ENCODE measurements at places on chromosomes 2 and 18.

DNA sequence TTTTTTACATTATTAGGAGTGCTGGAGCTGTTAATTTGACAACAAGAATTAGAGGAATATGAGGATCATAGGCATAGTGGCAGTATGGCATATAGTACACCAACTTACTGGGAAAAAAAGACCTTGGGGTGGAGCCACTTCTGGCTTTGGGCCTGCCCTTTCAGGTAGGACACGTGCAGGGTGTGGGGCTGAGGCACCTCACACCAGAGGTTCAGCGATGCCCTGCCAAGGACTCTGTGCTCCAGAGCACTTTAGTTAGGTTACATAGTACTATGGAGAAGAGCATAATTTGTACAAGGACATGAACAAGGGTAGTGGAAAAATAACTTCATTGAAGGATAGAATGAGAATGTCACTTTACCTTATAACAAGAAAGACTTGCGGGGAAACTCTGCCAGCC is 77.1 kb upstream of the CD302 start:
- DNase-seq: no peak

DNA sequence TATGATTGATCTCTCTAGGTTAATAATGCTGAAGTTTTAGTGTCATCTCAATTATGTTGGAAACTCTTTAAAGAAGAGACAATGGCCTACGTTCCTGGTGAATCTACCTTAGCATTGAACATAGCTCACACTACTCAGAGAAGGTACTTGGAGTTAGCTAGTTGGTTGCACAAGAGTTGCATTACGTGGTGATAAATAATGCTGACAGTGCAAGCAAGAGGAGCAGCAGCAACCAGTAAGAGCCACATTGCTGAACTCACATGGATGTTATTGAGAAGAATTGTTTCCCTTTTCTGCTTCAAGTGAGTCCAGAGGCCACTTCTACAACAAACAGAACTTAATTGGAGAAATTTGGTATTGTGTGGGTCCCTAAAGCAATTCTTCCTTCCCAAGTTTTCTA is 737.1 kb downstream of the TDRD15 start:
- DNase-seq: no peak

- DNase-seq: peak; percentile 32
Measured at GRCh38 chr2:191030521-191031154, 16.7 kb upstream of the STAT1 start.

- DNase-seq: peak; percentile 41
Measured at GRCh38 chr2:161102770-161103450, 57.3 kb upstream of the TANK start.

DNA sequence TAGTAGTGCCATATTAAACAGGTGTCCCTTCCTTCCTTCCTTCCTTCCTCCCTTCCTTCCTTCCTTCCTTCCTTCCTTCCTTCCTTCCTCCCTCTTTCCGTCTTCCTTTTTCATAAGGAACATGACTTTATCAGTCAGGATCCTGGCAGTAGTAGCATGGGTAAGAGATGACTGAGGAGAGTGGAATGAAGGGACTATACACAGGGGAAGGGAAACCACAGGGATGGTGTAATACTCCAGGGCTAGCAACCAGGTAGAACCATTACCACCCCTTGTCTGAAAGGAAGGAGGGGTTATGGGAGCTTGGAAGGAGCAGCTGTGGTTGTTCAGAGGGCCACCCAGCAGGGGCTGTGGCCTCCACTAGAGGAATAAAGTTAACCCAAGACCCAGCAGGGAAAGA is 23.2 kb upstream of the KDM3A start:
- no peak for DNase-seq

DNA sequence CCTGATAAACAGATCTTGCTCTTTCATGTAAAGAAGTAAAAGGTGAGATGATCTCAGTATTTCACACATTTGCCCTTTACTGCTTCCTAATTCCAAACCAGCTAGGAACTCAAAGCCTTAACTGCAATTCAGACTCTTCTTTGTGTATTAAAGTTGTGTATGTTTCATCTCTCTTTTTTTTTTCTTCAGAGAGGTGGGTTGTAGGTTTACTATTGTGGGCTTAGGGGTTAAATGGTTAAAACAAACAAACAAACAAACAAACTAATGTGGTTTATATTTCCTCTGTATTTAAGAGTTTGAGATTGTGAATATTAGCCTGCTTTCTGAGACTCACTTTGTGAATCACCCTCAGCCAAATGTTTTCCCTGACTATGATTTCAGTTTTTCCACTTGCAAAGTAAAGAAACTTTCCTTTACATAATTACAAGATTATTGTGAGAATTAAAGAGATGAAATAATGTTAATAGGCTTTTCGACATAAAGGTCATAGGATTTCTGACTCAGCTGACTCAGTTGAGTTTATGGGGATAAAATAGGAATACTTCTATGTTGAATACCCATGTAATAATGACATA is 2.8 kb downstream of the GULP1 start:
- no peak for DNase-seq

- DNase-seq: no peak
Measured at GRCh38 chr2:232871418-232871834, 1.4 kb downstream of the SNORC start.

- DNase-seq: no peak
Measured at GRCh38 chr18:6328621-6329010, 86.1 kb downstream of the L3MBTL4 start.

DNA sequence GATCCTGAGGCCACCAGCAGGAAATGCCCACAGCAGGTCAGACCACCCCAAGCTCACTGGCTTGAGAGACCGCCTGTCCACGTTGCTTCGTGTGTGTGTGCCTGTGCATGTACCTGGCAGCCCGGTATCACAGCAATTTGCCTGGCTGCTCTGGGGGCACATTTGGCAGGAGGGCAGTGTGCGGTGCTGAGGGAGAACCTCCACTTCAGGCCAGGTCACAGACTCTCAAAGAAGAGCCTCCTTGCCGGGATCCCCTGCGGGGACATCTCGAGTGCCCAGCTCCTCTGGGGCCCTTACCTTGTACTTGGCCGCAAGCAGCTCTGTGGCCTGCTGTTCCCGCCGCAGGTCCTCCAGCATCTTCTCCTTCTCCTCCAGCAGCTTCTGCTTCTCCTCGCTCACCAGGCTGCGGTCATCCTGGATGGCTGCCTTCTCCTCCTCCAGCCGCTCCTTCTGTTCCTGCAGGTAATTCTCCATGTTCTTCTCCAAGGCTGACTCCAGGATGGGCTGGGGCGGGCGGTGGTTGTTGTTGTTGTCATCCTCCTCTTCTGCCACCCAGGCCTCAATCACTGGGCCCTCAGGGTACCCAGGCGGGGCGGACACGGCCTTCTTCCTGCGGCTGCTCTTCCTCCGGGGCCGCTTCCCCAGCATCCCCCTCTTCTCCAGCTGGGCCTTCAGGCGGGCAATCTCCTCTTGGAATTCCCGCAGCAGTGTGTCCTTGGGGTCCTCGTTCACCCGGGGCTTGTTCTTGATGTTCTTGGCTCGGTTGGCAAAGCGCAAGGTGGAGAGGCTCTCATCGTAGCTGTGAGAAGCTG is 2.0 kb downstream of the KIF3C start:
- no peak for DNase-seq

DNA sequence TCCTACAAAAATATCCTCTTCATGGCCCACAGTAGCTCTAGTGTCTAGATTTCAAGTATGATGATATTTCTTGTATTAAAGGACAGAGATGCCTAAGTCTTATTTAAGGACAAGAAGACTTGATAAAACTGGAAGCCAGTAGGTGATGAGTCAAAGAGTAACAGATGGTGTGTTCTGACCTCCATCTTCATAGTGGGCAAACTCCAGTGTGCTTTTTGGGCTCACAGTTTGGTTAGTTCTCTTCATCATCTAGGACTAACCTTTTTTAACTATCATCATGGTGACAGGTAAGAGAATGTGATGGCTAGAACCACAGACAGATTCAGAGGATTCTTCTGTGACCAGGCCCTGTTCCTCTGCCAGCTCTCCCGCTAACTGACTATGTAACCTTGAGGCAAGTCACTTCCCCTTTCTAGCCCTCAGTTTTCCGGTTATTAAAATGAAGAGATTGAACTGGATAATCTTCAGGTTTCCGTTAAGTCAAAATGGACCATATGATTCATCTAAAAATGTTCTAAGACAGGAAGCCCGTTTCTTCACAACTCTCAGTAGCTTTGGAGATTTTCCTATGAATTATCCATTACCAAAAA is 140.3 kb upstream of the RASGRP3 start:
- no peak for DNase-seq

DNA sequence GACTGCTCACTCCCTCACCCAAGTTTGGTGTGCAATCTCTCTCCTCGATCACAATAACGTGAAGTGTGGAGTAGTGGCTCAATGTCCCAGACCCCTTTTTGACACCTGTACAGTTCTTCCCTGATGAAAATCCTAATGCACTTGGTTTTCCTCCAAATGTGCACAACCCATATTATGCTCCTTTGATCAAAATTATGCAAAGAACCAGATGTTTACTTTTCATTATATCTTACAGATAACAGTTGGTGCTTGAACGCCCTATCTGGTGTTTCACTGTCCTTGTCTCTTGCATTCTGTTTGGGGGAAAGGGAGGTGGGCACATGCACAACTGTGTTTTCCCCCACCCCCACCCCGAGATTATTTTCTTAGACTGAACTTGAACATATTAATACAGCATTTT is 85.0 kb upstream of the CREB1 start:
- no peak for DNase-seq

DNA sequence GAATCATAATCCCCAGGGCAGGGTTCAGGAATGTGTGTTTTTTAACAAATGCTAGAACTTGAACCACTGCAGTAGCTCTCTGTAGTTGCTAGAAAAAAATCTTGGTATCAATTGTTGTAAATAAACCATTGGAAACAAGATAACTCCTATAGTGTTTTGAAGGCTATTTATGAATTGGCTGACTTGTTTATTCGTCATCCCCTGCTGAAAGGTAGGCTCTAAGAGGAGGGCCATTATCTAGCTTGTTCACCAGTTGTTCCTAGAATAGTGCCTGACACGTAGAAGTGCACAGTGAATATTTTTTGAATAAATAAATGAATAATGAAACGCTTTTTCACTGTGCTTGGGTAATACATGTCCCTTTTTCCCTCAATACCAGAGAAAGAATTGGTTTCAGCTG is 211.4 kb downstream of the BABAM2 start:
- DNase-seq: no peak

GRCh38 chr2:70084973-70085710 is 2.1 kb upstream of the PCBP1 start:
- peak; percentile 73 for DNase-seq

- no peak for DNase-seq
Measured at GRCh38 chr18:74804677-74805076, 207.0 kb downstream of the ZNF407 start.

DNA sequence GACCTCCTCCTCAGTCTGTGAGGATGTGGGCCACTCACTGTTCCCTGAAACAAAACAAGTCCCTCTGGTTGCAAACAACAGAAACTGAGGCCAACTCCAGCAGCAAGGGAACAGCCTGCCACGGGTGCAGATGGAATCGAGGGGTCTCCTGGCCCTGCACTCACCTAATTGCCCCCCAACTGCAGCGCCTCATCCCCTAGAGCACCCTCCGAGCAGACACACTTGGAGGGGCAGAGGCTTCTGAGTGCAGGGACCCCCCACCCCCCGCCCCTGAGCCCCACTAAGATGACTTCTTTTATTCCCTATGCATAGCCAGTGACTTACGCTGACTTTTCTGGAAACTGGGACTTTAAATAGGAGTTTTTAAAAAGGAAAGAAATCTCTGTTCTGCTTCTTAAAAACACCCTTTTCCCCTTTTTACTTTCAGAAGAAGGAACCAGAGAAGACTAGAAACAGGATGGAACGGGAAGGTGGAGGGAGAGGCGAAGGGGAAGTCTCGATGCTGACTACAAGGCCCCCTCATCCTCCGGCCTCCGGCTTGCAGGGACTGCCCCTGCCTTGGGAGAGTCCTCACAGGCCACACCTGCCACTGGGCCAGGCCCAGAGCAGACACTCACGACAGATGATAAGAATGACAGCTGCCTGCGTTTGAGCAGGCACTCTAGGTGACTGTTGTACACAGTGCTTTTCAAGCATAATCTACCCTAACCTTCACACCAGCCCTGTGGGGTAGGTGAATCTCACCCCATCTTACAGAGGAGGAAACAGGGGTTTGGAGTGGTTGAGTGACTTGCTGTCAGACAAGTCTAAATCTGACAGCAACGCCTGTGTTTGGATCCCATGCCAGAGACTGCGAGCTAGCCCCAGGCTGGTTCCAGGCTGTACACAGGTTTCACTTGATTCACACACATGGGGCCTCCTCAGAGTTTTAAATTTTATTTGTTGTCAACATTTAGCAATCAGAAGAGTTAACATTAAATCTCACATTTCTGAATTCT is 28.2 kb upstream of the BIN1 start:
- no peak for DNase-seq

DNA sequence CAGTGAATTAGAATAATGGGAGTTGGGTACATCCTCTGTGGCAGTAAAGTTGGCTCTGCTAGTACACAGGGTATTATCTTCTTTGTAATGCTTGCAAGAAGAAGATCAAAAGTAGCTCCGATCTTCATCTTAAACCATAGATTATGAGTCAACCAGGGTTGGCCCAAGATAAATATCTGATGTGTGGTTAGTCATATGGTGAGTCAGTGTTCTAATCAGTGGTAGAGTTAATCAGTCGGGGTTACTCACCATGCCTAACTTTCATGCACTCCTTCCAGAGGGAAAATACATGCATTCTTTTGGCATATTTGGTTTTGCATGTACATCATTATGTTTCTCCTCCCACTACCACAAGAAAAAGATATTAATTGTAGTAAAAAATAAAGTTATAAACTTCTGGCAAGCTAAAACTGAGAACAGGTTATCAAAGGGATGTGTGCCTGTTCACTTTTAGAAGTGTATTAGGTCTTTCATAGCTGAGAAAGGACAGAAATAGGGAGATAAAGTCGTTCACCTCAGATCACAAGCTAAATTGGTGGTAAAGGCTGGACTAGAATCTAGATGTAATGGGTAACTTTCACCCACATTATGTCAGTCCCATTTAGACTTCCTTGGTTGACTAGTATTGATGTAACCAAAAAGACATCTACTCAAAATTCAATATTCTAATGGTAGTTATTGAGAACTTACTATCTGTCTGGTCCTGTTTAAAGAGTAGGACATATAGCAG is 684.4 kb downstream of the IRS1 start:
- peak; percentile 94 for DNase-seq

DNA sequence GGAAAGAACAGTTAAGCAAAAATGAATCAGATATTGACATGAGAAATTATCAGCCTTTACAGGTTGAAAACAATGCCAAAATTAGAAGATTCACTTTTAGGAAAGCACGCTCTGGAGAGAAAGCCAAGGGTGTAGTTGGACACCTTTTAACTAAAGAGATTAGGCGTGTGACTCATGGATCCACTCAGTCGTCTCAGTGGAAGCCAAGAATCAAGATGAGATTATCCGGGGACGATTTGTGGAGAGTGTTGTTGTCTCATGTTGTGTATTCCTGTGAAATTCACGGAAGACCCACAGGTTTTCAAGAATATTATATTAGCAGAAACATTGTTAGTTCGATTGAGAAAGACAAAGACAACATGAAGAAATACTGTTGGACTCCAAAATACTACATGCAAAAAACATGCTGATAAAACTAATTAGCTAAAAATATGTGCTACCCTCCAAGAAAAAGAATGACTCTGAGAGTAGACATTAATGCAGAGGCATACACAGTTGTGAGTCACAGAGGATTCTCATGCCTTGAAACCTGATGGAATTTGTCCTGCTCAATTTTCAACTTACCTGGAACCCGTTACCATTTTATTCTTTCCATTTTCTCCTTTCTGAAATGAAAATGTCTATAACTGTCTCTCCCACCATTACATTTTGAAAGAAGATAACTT is 192.1 kb upstream of the RND3 start:
- no peak for DNase-seq

- DNase-seq: no peak
Measured at GRCh38 chr18:44046376-44046975, 634.2 kb upstream of the SETBP1 start.
